Temporal lobe (tissue), 4 donors: ENCODE measurements at places on chromosomes 2 and 18. TPM values are rescaled to one million over a fixed set of nuclear protein-coding genes. Genes with fewer than 3 reads are reported as not detected.

The DNAH7 gene
- total RNA-seq, result 10.3 TPM

The RAB27B gene
- total RNA-seq, result 22.9 TPM

The ARMC9 gene
- total RNA-seq, result 10.1 TPM

The ACKR3 gene
- total RNA-seq, result 7.1 TPM

The BUB1 gene
- total RNA-seq, result 6.1 TPM

The STEAP3 gene
- under 0.01 TPM for total RNA-seq

The FSHR gene
- not detected for total RNA-seq

The DRC1 gene
- 3.0 TPM for total RNA-seq

The IL36A gene
- not detected for total RNA-seq

The CFAP65 gene
- 0.74 TPM for total RNA-seq

The RGPD8 gene
- 20.9 TPM for total RNA-seq

The POTEJ gene
- not detected for total RNA-seq

The TMEM169 gene
- 15.7 TPM for total RNA-seq

The CFC1 gene
- total RNA-seq, result 0.49 TPM

The PTMA gene
- 458 TPM for total RNA-seq

The AFG3L2 gene
- 29.0 TPM for total RNA-seq

The VIL1 gene
- total RNA-seq, result not detected

The SPATA3 gene
- total RNA-seq, result not detected
